D341Med (cell line): ENCODE measurements at places on chromosomes 6 and 20.

- DNase-seq = no peak
Measured at GRCh38 chr6:97702248-97702647, 419.2 kb upstream of the MMS22L start.

- no peak for DNase-seq
Measured at GRCh38 chr20:34675561-34675960, 1.3 kb downstream of the PIGU start.

DNA sequence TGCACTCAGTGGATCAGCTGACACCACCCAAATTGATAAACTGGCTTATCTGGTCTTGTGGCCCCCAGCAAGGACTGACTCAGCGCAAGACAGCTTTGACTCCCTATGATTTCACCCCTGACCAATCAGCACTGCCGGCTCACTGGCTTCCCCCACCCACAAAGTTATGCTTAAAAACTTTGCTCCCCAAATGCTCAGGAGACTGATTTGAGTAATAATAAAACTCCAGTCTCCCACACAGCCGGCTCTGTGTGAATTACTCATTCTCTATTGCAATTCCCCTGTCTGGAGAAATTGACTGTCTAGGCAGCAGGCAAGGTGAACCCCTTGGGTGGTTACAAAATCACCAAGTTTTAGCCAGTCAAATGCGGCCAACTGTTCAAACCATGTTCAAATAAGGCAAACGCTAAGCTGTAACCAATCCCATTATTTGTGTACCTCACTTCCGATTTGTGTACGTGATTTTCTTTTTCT, 32.5 kb downstream of the SLC22A2 start:
- DNase-seq = no peak

GRCh38 chr6:87869064-87869905, 167.3 kb upstream of the AKIRIN2 start:
- DNase-seq = no peak

- DNase-seq = no peak
Measured at GRCh38 chr20:39038047-39038446, 75.9 kb downstream of the DHX35 start.

GRCh38 chr6:150189122-150189521, 46.3 kb downstream of the PPP1R14C start:
- no peak for DNase-seq

DNA sequence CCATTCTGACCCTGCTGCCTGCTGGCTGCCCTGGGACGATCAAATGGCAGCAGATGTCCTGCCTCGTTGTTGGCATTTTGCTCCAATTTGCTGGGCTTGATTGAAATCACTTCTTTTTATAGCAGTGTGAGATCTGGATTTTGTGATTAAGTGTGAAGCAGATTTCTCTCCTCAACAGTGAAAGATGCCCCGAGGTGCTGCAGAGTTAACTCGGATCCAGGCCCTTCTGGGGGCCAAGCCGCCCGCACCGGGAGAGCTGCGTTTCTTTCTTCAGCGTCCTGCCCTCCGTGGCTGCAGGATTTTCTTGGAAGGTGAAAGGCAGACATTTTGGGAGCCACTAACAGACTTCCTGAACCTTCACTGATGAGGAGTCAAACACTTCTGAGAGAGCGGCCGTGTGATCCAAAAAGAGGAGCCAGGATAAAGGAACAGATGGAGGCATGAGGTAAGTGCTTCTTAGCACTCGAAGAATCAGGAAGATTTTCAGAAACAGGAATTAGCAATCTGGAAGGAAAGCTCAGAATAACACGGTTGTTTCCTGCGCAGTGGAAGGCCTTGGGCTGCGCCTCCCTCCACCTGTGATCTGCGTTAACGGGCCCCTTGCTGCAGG, 139.5 kb upstream of the AFDN start:
- no peak for DNase-seq

GRCh38 chr6:167089243-167090142, 33.4 kb upstream of the CCR6 start:
- DNase-seq = no peak

- DNase-seq = peak; percentile 75
Measured at GRCh38 chr6:786946-787763, 94.2 kb upstream of the EXOC2 start.

GRCh38 chr6:56699066-56699654, 56.5 kb upstream of the DST start:
- no peak for DNase-seq

GRCh38 chr6:52570291-52570700, 6.6 kb downstream of the TRAM2 start:
- DNase-seq = no peak

- DNase-seq = no peak
Measured at GRCh38 chr20:19428324-19428723, 215.9 kb downstream of the SLC24A3 start.

- DNase-seq = no peak
Measured at GRCh38 chr6:161100072-161100471, 108.5 kb downstream of the MAP3K4 start.

DNA sequence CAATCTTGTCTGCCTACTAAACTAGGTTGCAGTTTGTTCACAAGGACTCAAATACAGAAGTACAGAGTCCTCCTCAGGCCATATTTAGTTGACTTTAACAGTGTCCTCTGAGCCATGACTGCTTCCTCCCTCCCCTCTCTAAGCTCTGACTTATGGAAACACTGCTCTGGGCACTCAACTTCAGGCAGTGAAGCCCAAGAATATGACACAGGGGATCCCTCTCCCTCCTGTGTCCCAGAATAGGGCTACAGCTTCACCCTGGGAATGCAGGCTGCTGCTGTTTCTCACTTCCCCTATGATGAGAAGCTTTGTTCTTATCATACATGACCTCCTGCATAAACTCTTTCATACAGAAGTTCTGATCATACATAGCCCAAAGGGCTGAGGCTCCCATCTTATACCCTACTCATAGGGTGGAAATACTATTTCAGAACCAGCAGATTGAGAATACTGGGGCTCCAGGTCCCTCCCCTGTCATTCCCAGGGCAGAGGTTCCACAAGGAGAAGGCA, 97.3 kb upstream of the UST start:
- DNase-seq = no peak

DNA sequence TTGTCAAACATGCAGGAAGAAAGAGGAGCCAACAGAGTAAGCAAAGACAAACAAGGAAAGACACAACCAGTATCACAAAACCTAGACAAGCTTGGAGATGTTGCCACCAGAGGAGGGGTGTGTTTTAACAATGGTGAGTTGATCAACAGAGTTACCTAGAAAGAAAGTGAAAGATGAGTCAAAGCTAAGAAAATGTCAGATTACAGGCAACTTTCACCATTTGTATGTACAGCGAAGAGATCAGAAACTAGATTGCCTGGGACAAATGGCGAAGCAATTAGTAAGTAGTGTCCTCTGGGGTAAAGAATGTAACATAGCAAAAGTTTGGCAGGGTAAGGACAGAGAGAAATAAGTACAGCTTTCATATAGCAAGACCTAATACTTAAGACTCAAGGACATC, 51.6 kb upstream of the POU3F2 start:
- DNase-seq = no peak

DNA sequence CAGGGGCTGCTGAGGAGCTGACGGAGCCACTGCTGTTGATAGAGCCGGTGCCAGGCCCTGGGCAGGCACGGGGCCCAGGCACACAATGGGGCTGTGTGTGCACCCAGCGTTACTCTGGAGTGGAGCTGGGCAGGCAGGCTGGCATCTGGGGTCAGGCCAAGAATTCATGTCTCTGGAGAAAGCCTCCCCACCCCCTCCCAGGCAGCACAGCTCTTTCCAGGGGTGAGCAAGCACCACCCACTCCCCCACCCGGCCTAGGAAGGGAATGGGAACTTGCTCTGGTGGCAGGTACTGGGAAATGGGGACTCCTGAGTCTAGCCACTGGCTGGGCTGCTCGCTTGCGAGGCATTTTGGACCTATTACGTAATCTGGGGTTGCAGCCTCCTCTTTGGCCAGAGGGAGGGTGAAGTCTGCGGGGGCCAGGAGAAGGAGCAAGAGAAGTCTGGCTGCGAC, 22.7 kb downstream of the TFEB start:
- DNase-seq = no peak

GRCh38 chr6:150586850-150587359, 12.8 kb upstream of the PLEKHG1 start:
- DNase-seq = no peak

DNA sequence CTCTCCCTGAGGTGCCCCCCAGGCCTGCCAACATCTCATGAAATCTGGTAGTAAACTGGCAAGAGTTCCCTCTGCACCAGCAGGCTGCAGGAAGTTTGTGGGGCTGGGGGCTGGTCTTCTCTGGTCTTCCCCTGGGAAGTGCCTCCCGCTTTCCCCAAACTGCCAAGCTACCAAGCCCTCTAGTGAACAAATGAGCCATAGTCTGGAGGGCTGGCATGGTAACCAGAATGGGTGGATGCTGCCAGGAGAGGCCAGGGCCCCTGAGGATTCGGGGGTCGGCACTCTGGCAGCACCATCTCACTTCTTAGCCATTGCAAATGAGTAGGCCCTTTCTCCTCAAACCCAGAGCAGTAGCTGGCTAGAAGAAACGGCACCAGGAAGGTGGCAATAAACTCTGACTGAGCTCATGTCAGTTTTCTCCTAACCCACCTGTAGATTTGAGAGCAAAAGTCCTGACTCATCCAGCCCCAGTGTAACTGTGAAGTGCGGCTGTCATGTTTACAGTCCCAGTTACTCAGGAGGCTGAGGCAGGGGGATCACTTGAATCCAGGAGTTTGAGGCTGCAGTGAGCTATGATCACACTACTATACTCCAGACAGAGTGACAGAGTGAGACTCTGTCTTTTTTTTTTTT, 35.9 kb downstream of the ZC3H12D start:
- DNase-seq = no peak

DNA sequence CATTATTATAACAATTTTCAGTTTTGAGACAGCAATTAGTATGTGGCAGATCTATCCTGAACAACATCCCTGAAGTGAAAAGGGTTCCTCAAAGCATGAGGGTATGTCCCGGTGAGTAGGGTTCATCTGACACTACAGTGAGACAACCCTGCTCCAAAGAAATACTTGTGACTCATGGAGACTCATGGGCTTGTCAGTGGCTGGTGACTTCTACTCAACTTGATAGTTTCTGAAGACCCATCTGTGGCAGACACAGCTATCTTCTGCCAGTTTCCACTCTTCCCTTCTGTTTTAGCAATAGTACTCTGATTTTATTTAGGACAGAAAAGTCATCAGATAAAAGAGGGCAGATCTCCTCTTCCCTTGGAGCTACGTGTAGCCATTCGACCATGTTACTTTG, 41.4 kb downstream of the MAP3K7 start:
- DNase-seq = no peak

- DNase-seq = no peak
Measured at GRCh38 chr6:168703990-168704389, 263.0 kb downstream of the SMOC2 start.

DNA sequence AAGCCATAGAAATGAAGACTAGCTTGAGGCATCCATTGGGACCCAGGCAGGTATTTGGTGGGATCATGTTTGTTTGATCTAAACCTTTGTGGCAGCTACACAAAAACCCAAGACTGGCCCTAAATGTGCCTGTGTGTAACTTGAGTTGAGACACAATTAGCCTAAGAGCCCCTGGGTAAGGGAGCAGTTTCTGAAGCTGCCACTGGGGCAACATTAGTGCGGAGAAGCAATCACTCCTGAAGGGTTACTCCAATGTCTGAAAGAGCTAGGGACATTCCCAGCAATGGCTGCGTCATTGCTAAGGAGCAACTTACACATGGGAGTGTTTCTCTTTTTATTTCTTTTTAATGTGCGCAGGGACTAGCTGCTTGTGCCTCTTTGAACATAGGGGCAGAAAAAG, 67.9 kb upstream of the EEF1E1 start:
- no peak for DNase-seq

- DNase-seq = peak; percentile 73
Measured at GRCh38 chr20:16821211-16822089, 73.3 kb downstream of the OTOR start.

DNA sequence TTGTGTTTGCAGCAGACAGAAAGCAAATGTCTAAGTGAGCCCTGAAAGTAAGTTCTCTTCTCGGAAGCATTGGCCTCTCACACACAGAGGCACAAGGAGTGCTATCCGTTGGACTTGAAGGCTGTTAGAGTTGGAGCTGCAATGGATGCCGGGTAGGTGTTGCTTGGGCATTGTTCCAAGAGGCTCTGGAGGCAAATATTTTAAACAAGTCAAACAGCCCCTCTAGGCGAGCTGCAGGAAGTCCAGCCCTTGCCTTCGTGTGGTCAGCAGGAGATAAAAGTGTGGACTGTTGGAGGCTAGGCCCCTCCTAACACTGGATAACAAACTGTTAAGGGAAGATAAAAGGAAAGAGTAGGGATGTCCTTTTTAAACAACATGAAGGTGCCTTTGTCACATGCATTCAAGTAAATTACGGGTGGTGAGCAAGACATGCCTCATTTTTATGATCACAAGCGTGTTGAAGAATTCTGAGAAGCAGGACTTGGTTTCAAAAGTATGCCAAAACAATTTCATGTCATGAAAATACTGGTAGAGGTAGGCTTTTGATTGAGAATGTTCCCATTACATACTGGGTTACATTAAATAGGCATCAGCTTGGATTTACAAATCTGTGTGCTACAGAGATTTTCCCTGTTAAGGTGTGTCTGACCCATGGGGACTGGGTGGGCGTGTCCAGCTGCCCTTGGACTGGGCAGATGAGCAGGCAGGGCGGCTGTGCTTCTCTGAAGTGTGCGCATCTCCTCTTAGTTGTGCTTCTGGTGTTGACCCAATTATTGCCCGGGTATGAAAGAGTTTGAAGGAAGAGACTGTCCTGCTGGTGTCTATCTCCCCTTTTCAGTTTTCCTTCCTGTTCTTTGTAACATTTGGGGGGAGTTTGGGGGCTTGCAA, 57.5 kb downstream of the RREB1 start:
- no peak for DNase-seq

DNA sequence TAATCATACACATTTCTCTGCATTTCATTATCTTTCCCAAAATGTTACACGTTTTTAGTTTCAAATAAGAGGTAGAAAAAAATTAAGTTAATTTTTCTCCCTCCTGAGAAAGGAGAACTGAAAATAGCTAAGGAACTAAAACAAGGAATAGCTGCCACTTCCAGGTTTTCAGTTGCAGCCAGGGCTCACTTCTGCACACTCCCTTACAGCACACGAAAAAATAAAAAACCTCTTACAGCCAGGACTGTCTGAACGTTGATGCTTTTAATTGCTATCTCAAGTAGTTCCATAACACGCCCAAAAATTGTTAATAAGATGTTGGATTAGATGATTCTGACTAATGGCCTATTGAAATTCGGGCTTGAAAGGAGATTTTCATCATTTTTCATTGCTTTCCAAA, 153.7 kb upstream of the THBS2 start:
- no peak for DNase-seq

GRCh38 chr6:105713474-105714118, 310.7 kb upstream of the PREP start:
- no peak for DNase-seq

GRCh38 chr6:139336488-139336887, 38.0 kb downstream of the CITED2 start:
- no peak for DNase-seq

GRCh38 chr6:23179994-23180393, 610.6 kb downstream of the HDGFL1 start:
- peak; percentile 38 for DNase-seq
